ENCODE measurements at places on chromosomes 3 and 15.
A peak's percentile ranks its signal among the peaks of the same experiment; 100 is the strongest.

- DNase-seq: no peak
These were observed 116.5 kb downstream of the RTP4 start for GRCh38 chr3:187484547-187485295.

DNA sequence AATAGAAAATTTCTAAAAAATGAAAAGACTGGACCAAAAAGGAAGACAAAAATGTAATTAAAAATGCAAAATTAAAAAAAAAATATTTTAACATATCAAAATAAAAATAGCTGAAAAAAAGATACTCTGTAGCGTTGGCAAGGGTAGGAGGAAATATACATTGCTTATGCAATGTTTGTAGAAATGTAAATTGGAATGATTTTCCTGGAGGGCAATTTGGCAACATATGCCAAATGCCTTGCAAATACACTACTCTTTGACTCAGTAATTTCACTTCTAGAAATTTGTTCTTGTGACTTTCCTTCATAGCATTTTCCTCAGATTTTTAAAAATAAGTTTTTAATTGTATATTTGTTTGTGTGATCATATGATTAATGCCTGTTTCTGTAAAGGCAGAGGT, 296.6 kb downstream of the ZNF621 start:
- no peak for DNase-seq

DNA sequence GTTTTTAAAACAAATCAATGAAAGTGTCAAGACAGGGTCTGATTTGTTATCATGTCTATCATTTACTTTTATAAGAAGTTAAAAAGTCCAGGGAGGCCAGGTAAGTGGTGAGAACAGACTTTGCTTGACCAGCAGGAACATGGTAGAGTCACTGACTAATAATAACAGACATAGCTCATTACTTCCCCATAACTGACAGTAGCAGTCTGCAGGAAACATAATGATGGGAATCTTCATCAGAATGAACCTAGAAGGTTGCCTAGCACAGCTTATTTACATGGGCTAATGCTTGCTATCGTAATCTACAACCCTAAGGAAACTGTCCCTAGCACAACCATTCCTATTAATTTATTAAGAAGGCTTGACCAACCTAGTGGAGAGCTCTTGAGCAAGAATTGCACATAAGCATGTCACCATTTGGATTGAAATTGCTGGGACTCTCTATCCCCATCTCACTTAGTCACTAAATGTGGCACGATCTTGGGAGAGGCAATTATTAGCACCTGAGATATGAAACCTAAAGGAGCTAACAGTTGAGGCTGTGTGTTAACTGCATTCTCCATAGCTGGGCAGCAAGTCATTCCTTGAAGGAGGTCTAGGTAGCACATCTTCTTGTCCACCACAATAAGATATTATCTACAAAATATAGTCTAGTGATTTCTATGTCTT, 139.6 kb upstream of the ZBTB20 start:
- DNase-seq: no peak

GRCh38 chr3:31861826-31862225, 119.2 kb downstream of the OSBPL10 start:
- DNase-seq: no peak

GRCh38 chr3:49534581-49535441, 19.5 kb upstream of the BSN start:
- DNase-seq: peak; percentile 22

- no peak for DNase-seq
These were observed at the start of gene PFN2 for GRCh38 chr3:149970716-149971402. Gene PFN2 (minus strand): TSS chr3:149970895. CDS start chr3:149970856, 39 bp downstream.

- no peak for DNase-seq
These were observed 215.2 kb downstream of the OSBPL10 start for GRCh38 chr3:31765871-31766270.

Measured in NCI-H2029 treated with DMSO at 0.1 percent for 48 hours (cell line).